ENCODE measurements at places on chromosomes 13 and 19.

- peak; percentile 43 for DNase-seq
Measured at GRCh38 chr19:30228835-30229524, 143.2 kb upstream of the ZNF536 start.

- DNase-seq: no peak
Measured at GRCh38 chr13:101942535-101943157, 459.2 kb downstream of the FGF14 start.

GRCh38 chr19:40663695-40664692 lies 26.5 kb downstream of the NUMBL start:
- DNase-seq: no peak

DNA sequence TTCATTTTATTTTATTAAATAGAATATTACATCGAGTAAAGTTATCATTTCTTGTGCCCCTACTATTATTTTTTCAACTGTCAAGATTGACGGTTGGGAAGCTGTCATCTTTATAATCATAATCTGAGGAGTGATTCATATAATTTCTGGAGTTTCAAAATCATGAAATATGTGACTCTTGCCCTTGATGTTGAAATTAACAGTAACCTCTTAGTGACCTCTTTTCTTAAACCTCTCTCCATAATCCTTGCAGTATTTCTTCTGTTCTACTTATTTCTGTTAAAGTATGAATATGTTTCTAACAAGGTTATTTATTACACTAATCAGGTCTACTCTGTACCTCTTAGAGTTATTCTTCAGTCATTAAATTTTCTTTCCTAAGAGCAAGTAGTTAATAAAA lies 663.8 kb downstream of the LIG4 start:
- no peak for DNase-seq

GRCh38 chr13:52638666-52639328 lies 3.4 kb upstream of the HNRNPA1L2 start:
- no peak for DNase-seq

DNA sequence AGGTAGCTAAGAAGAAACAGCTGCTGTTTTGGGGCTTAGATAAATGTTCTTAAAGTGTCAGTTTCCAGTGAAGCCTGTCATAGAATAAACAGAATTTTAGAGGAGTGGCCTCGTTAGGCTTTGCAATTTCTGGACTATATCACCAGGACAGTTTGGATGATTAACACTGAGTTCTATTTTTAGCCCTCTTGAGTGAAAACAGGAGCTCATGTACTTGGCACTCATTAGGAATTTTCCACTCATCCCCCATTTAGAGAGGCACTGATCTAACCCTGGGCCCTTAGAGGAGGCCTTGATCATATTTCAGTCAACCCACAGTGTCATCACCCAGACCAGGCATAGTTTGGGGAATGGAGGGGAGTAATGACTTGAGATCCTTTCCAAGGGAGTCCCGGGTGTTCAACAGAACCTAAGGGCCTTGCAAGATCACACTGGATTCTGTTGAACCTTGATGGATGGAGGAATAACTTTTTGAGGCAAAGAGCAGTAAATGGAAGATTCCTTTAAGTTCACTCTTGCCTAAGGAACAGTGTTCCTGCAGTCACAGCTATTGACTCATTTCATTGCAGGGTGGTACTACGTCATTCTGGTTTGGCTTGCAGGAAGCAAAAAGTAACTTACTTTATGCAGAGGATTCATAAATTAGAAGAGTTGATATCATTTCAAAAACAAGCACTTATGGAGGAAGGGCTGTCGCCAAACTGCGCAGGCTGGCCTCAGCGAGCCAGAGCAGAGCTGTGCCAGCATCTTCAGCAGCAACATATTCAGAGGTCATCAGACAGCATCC lies 160.2 kb downstream of the SLC7A1 start:
- no peak for DNase-seq

DNA sequence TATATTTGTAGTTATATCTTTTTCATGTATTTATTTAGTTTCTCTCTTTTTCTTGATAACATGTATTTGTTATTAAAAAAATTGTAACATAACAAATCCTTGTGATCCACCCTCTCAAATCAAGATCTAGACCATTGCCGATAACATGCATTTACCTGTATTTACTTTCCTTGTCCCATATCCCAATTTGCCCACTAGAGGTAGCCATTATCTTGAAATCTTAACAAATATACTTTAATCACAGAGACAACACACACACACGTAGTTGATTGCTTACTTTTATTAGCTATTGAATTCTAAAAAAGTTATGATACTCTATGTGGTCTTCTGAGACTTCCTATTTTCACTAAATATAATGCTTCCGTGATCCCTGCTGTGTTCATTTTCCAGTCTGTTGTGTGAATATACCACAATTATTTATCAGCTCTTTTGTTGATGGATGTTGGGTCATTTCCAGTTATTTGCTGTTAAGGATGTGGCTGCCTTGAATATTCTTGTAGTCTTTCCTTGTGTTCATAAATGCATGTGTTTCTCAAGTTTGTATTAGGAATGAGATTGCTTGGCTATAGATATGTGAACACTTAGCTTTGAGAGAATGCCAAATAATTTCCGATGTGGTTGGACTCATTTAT lies 31.3 kb upstream of the ZMYM2 start:
- no peak for DNase-seq

DNA sequence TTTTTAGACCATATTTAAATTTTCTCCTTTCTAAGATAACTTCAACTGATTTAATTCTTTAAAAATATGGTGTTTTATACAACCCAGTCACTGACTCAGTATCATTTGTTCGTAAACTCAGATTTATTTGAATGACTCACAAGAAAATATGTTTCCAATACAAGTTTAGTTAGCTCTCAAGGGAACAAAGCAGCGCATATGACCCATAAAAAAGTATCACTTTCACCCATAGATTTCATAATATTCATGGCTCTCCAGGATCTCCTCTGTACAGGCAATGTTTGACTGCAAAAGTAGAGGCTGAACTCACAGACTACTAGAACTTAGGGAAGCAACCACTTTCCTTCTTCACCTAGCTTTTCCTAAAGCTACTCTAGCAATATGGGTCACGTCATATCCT lies 405.6 kb upstream of the PCDH9 start:
- no peak for DNase-seq

DNA sequence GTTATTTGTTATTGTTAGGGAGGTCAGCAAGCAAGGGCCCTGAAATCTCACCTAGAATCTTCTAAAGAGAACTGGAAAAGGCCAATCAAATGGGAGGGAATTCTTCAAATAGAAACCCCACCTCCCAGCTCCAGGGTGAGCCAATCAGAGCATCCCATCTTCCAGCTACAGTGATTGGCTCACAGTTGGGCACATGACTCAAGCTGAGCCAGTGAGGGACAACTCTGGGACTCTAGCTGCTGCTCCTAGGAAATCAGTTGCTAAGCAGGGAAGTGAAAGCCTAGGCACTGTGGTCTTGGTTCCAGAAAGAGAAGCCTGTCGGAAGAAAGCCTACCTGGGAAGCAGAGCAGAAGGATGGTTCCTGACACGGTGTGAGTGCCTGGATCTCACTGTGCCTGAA lies 13.4 kb downstream of the TM6SF2 start:
- DNase-seq: no peak

DNA sequence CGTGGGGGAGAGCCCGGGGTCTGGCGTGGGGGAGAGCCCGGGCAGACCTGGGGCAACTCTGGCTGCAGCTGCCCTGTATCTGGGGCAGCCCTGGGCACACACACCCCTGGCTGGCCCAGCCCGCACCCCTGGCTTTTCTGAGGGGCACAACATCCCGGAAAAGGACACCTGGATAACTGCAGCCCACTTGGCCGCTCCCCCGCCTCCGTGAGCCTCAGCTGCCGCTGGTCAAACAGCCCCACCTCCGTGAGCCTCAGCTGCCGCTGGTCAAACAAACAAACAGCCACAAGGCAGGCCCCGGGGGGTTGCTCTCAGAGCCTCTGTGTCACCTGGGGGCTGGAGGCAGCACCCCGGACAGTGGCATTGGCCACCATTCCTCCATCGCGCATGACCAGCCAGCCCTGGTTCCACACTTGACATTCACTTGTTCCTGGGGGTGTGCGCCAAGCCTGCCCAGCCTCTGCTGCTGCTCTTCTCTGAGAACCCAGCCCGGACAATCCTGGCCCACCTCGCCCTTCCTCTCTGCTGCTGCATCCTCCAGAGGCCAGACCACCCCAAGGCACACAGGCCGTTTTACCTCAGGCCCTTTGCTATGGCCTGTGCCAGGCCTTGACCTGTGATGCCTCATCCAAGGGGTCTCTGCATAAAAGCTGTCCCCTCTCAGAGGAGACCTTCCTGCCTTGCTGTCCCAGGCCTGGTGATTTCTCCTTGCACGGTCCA lies 19.9 kb downstream of the CEBPG start:
- no peak for DNase-seq

DNA sequence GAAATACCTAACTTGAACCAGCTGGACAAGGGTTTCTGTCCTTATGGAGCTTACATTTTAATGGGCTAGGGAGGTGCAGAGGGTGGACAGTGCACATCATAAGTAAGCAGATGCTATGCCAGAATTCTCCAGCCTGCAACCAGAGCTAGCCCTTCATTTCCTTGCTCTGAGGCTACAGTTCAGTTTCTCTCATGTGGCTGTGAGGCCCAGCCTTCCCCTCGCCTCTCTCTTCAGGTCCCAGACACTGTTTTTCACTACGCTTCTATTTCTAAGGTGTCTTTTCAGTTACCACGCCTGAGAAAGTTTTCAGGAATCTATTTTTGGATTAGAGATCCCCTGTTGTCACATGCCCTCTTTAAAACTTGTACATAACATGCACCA lies 141.9 kb downstream of the PCCA start:
- no peak for DNase-seq

GRCh38 chr19:41548954-41549688 lies 26.8 kb upstream of the CEACAM21 start:
- peak; percentile 67 for DNase-seq

GRCh38 chr13:33284031-33284430 lies 1.5 kb downstream of the STARD13 start:
- no peak for DNase-seq

- no peak for DNase-seq
Measured at GRCh38 chr19:11848594-11849469, at the start of gene ZNF439. TSS of gene ZNF439 (plus strand) at chr19:11848726. CDS start at chr19:11848868, 142 bp downstream.

- no peak for DNase-seq
Measured at GRCh38 chr19:39199025-39199424, 2.3 kb downstream of the NCCRP1 start.

Measured in endothelial cell (in vitro differentiated cells).